ENCODE measurements at places on chromosomes 6 and 20.

DNA sequence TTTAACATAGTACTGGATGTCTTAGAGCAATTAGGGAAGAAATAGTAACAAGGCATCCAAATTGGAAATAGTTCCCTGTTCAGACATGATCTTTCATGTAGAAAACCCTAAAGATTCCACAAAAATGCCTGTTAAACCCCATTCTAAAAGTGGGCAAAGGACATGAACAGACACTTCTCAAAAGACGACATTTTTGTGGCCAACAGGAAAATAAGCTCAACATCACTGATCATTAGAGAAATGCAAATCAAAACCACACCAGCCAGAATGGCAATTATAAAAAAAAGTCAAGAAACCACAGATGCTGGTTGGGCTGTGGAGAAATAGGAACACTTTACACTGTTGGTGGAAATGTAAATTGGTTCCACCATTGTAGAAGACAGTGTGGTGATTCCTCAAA is 109.9 kb upstream of the MOCS1 start:
- DNase-seq: no peak

DNA sequence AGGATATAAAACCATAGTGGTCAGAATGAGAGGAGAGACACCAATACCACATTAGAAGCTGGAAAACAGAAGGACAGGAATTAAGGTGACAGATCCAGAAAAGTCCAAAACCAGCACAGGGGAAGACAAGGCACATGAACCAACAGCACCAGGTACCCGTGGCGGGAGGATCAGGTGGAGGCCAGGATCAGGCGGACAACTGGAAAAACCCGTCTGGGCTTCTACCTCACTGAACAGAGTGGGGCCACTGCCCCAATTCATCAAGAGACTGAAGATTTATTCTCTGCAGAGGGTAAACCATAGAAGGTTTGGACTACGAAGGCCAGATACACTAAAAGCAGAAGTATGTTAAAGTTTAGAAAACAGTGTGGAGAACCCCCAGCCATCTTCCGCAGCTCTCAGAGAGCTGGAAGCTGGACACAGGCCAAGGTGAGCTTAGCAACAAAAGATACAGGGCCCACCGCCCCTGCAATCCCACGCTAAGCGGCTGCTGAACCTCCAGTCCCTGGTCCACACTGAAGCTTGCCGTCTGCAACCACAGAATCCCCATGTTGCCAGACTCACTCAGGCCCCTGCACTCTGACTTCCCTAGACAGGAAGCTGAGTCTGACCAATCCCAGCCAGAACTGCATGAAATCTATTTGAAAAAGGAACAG is 29.9 kb downstream of the ABHD12 start:
- no peak for DNase-seq

DNA sequence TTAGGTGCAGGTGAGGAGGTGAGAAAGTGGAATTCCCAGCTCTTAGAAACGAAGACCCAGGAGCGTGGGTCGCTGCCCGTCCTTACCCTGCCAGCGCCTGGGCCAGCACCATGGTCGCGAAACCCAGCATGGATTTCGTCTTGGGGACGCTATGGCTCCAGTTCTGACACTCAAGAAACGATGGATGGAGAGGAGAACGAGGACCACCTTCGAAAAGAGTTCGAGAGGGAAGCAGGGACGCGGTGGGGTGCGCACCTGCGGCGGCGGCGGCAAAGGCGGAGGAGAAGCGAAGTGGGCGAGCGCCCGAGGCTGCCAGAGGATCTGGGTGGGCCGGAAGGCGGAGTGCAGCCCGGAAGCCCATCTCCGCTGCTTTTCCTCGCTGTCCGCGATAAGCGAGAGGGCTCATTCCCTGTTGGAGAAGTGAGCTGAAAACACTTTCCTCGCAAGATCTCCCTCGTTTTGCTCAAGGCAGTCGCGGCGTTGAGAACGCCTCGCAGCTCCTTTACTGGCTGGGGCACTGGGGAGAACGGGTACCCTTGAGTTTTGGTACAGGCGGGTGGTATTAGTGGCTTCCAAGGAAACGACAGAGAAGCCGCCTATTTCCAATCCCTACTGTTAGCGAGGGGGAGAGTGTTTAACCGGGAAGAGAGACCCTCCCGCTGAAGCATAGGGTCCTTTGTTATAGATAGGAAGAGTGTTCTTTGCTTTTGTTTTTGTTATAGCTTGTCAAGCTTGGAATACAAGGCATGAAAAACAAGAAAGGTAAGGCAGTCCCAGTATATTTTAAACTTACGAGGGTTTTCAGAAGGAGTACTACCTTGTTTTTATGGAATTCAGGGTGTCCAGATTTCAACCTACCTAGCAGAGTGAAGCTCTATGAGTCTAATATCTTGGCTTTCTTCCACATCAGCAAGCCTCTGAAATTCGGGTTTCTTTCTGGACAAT is 109.5 kb downstream of the TRIM27 start:
- DNase-seq: no peak

GRCh38 chr6:119035459-119035858 is 43.0 kb downstream of the FAM184A start:
- no peak for DNase-seq

DNA sequence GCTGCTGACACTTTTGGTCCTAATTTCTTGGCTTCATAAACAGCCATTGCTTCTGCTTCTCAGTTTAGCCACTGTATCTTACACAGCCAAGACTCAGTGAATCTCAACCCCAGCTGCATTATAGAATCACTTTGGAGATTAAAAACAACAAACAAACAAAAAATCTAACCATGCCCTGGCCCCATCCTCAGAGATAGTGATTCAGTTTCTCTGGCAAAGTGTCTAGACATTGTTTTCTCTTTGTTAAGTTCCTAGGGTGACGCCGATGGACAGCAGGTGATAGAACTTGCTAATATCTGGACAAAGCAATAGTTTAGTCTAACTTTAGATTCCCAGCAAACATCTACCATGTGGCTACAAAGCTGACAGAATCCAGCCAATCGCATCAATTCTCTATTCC is 2.9 kb downstream of the ADGRF5 start:
- DNase-seq: no peak

DNA sequence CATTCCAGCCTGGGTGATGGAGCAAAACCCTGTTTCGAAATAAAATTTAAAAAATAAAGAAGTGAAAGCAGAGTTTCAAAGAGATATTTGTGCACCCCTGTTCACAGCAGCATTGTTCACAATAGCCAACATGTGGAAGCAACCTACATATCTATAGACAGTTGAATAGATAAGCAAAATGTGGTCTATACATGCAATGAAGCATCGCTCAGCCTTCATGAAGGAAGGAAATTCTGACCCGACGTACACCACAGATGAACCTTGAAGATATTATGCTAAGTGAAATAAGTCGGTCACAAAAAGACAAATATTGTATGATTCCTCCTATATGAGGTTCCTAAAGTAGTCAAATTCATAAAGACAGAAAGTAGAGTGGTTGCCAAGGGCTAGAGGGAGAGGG is 6.5 kb upstream of the NCOA6 start:
- no peak for DNase-seq

- DNase-seq: peak; percentile 38
These were observed 526.8 kb downstream of the CD109 start for GRCh38 chr6:74222768-74223333.

DNA sequence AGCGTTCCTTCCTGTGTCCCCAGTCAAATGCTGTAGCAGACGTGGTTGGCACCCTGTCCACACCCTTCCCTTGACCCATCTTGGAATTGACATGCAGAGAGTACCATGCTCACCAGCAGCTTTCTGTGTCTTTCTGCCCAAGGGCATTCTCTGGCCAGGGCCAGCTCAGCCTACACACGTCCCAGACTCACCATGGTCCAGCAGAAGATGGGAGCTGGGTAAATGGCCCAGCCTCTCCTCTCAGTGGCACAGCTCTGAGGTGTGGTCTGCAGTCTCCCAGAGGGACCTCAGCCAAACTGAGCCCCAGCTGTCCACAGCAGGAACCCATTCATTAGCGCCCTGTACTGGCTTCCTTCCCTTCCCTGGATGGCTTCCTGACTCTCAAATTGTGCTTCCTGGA is 31.1 kb upstream of the BLCAP start:
- no peak for DNase-seq

DNA sequence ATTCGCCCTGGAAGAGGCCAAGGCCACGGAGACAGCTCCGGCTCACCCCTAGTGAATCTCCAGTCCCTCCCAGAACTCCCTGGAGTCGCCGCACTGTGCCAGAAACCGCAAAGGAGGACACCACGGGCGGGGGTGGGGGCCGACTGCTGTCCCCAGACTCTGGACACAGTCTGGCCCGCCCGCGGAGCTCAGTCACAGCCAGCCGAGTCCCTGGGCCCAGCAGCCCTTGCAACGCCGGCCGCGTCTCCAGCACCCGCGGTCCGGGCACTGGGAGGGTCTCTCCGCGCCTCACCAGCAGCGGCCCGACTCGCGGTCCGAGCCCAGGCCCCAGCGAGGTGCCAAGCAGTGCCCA is 518 bp downstream of the PEX6 start:
- no peak for DNase-seq

GRCh38 chr20:62642666-62643520 is 590 bp downstream of the SLCO4A1 start:
- no peak for DNase-seq

GRCh38 chr20:54063992-54064676 is 6.3 kb downstream of the BCAS1 start:
- no peak for DNase-seq

DNA sequence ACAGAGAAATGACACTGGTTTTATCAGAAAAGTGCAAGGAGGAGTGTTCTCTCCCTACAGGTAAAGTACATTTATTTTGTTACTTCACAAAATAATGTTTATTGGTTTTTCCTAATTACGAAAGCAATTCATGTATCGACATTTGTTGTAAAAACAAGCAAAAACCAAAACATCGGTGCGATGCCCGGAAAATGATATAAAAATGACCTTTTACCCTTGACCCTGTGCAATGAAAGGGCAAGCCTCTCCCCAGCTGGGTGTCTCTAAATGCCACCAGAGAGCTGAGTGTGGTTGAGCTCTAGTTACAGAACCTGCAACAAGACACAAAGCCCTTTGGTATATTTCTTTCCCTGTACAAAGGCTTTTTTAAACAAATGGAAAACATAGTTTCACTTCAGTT is 65.4 kb downstream of the CD164 start:
- no peak for DNase-seq

DNA sequence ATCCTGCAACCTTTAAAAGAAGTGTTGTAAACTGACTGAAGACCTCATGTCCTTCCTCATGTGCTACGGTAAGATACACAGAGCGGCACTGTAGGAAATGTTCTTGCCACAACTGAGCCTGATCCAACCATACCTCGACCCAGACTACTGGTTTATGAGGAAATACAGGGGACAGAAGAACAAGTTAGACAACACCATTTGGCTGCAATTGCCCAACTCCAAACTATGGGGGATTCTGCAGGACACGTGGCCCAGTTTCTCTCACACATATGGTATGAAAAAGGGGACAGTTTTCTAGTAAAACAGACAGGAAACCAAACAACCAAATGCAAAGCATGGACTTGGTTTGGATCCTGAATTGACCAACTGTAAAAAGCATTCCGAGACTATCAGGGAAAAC is 10.5 kb downstream of the PRPH2 start:
- no peak for DNase-seq

GRCh38 chr20:62889411-62889810 is 27.8 kb upstream of the TCFL5 start:
- no peak for DNase-seq

DNA sequence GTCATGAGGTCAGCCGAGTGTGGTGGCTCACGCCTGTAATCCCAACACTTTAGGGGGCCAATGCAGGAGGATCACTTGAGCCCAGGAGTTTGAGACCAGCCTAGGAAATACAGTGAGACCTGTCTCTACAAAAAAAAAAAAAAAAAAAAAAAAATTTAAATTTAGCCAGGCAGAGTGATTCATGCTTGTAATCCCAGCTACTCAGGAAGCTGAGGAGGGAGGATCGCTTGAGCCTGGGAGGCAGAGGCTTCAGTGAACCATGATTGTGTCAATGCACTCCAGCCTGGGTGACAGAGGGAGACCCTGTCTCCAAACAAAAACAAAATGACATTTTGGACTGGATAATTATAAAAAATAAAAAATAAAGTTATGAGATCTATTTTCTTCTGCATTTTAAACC is 56.2 kb downstream of the ADGRF1 start:
- DNase-seq: no peak

DNA sequence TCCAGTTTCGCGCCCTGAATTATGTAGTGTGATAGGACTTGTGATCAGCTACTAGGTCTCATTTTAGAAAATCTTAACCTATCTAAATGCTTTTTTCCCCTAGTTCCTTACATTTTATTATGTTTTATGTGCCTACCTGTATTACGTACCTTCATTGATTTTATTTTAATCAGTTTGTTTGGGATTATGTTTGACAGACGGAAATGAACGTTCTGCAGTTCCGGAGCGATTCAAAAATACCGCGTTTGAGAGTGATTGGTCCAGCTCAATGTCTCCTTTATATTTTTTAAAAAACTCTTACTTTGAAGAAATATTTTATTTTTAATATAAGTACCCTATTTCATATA is 114.3 kb upstream of the BTN3A2 start:
- DNase-seq: no peak

GRCh38 chr20:9458138-9458796 is 56.1 kb upstream of the LAMP5 start:
- peak; percentile 45 for DNase-seq

- DNase-seq: no peak
These were observed 132.9 kb upstream of the NUP153 start for GRCh38 chr6:17839513-17840223.

GRCh38 chr6:16436550-16436949 is 198.2 kb downstream of the GMPR start:
- no peak for DNase-seq

- DNase-seq: no peak
These were observed 987 bp downstream of the TMEM181 start for GRCh38 chr6:158560836-158561320.

GRCh38 chr6:149389509-149390297 is 10.4 kb upstream of the SUMO4 start:
- no peak for DNase-seq

DNA sequence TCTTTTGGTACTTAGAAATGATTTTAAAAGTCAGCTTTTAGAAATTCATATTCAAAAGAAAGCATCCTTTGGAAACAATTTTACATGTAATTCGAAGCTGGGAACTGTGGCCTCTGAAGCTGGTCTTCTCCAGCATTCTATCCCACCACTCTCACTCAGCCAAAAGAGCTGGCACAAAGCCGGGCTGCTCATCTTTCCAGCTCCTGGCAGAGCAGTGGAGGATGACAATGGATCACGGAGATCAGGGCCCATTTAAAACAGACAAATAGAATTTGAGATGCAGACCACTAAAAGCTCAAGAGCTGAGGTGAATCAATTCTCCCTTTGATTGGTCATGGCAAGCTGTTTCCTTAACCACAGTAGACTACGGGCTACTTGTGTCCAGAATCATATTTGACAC is 60.6 kb downstream of the OTOR start:
- DNase-seq: no peak

DNA sequence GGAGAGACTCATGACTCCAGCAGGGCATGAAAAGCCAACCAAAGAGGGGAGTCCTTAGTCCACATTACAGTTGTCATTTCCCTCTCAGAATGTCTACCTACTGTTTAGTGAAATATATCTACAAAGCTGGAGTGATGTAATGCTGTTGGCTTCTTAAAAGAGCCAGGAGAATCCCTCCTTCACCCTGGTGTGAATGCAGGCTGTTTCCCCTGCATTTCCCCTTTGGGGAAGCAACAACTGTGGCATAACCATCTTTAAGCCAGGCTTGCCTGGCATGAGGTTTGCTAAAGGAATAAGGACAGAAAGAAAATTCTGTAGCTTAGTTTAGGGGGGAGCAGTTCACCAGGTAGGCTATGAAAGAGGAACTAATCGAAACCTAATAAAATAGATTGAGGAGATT is 129.5 kb downstream of the CRYBG1 start:
- no peak for DNase-seq
